Cardiac fibroblast (primary cell): ENCODE measurements at places on chromosomes 13 and 19.

- DNase-seq, result peak; percentile 66
Measured at GRCh38 chr19:55437410-55437809, 5.7 kb downstream of the SHISA7 start.

GRCh38 chr19:49363268-49364082 is at the start of gene DKKL1:
TSS of gene DKKL1 (plus strand) at chr19:49363877. CDS start at chr19:49363999, 122 bp downstream.
- DNase-seq, result peak; percentile 100

DNA sequence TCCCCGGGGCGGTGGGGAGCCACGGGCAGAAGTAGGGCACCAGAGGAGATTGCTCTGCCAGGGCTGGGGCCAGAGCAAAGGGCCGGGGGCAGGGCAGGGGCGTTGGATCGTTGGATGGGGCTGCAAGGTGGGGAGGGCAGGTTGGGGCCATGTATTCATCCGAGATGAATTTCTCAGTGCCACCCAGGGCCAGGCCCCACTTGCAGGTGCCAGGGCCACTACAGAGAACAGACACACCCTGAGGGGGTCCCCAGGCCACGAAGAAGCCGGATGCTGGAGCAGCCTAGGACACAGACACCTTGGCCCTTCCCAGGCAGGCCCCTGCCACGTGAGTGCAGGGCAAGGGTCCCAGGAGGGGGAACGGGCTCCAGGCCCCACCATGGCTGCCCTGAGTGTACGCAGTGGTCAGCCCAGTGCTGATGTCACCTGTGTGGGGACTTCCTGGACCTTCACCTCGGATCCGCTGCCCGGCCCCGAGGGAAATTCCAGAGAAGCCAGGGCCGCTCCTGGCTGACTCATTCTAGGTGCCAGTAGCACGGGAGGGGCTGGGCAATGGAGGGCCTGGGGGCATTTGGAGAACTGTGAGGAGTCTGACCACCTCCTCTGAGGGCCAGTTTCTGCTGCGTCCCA is 9.6 kb upstream of the SBNO2 start:
- no peak for DNase-seq

GRCh38 chr19:38745316-38745715 is 1.0 kb upstream of the CAPN12 start:
- no peak for DNase-seq

- DNase-seq, result no peak
Measured at GRCh38 chr19:4264812-4265211, 14.3 kb upstream of the SHD start.

GRCh38 chr19:19062454-19063182 is 1.2 kb upstream of the SLC25A42 start:
- DNase-seq, result peak; percentile 45

- DNase-seq, result no peak
Measured at GRCh38 chr19:4302243-4302640, at the start of gene TMIGD2. TSS of gene TMIGD2 (minus strand) at chr19:4302389. CDS start at chr19:4302385, 4 bp downstream.

DNA sequence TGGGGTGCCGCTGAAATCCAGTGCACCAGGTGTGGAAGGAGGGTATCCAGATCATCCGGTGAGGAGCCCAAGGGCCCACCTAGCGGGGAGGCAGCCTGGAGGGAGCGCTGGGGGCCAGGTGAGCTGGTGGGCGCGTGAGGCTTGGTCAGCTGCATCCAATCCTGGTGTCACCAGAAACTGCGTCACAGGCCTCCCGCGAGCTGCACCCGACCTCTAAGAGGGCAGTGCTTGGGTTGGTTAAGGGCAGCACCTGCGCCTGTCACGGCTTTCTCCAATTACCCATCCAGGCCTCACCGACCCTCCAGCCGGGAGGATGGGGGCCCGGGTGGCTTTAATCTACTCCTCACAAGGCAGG is 284 bp downstream of the RNF17 start:
- DNase-seq, result no peak

DNA sequence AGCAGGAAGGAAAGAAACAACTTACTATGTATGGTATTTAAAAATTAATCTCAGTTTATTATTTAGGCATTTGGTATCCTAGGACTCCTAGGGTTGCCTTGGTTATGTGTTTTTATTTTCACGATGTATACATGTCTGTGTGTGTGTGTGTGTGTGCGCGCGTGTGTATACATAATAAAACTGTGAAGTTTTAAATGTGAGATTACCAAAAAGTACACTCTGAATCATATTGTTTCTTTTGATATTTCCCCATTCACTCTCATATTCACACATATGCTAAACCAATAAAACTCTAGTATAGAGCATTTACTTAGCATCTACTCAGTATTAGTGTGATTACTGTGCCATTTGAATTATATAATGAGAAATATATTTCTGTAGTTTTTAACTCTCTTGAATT is 30.8 kb upstream of the NDFIP2 start:
- DNase-seq, result no peak

DNA sequence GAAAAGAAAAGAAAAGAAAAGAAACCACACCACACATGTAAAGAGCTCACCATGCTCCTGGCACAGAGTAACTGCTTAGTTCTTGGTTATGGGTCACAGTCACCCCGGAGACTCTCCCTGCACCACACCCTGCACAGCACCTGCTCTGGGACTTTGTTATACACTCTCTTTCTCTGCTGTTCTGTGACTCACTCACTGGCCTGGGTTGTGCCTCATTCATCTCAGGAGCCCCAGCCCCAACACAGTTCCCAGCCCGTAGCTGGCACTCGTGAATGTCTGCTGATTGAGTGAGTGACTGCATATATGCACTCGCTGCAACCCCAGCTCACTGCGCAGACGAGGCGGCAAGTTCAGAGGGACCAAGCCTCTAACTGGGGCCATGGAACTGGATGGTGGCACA is 22.9 kb upstream of the ZNF507 start:
- no peak for DNase-seq

DNA sequence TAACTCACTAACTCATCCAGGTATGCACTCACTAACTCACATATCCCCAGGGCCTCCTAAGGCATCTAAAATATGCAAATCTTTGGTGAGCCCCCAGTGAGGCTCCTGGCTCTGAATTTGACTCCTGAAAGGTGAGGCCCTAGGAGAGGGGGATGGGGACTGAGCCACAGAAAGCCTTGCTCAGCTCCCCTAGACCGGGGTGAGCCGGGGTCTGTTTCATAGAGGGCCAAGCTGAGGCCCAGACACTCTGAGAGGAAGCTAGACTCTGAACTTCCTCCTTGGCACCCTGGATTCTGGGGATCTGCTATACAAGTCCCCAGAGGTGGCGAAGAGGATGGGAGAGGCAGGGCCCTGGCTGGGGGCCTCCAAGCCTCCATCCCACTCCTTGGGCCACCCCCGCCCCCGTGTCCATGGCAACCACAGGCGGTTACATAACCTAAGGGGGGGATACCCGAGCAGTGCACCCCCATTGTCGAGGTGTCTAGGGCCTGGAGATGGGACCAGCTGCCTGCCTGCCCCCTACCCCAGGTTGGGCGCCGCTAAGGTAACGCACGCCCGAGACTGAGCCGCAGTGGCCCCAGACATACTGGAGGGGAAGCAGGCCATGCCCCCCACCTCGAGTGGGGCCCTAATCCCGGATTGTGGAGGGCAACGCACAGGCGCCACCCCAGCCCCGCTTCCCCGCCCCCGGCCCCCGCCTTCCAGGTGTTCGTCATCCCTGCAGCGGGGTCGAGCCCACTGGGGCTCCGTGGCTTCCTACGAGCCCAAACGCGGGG is 646 bp downstream of the ABHD8 start:
- DNase-seq, result no peak

DNA sequence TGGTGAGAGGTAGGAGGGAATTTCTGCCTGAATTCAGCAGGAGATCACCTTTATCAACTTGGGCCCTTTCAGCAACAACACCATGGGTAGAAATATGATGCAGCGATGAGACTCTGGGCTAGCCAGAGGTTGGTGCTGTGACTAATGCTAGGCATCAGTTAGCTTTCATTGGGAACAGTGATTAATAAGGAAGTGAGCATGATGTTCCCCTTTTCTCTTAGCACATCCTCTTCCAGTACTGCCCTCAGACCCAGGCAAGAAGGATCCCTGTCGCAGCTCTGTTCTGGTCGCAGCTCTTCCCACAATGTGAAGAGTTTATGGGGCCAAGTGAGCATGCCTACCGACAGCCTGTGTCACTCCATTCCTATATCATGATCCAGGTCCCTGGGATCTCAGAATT is 100.5 kb downstream of the FLT1 start:
- DNase-seq, result peak; percentile 82

DNA sequence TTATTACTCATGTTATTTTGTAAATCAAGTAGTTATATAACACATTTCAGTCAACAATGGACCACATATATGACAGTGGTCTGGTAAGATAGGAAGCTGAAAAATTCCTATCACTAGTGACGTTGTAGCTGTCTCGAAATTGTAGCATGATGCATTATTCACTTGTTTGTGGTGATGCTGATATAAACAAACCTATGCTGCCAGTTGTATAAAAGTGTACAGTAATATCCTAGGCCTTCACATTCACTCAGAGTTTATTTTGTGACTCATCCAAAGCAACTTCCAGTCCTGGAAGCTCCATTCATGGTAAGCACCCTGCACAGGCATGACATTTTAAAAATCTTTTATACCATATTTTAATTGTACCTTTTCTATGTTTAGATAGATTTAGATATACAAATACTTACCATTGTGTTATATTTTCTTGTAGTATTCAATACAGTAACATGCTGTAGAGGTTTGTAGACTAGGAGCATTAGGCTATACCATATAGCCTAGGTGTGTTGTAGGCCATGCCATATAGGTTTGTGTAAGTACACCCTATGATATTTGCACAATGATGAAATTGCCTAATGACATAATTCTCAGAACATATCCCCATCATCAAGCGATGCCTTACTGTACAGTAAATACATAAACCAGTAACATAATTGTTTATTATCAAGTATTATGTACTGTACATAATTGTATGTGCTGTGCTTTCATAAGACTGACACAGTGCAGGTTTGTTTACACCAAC is 49.3 kb downstream of the IFT88 start:
- DNase-seq, result peak; percentile 92
